ENCODE measurements at places on chromosomes 7 and 10.

DNA sequence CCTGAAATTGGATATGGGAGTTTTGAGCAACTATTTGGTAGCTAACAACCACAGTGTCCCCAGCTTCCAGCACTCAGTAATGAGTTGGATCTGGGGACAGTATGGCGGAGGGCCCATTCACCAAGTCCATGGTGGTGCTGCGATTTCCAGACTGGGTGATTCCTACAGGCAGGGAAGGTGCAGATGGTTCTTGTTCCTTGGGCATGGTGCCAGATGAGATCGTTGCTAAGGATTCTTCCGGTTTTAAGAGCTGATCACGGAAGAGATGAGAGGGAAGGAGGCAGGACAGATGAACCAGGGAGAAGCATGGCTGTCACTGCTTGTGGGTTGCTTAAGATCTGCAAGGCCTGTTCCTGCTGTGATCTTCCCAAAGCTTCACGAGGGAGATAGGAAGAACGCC lies 380.3 kb downstream of the TCERG1L start:
- no peak for DNase-seq

DNA sequence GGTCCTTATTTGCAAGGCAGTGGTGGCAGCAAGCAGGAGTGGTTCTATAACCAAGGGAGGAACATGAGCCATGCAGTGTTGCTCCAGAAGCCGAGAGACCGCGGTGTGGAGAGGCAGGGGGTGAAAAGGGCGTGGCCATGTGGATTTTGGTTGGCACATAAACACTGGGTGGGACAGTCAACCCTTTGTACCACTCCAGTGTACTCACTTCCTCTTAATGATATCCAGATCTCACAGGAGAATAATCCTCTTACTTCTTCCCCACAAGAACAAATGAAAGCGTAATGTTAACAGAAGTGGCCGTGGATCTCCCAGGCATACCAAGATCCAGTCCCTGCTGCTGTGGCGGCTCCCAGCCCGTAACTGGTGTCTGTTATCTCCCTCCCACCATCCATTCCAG lies 42.4 kb downstream of the XRCC2 start:
- no peak for DNase-seq

- peak; percentile 30 for DNase-seq
Observed at GRCh38 chr10:125064681-125065492, 95.5 kb downstream of the CTBP2 start.

GRCh38 chr7:68432585-68432984 lies 1165.7 kb upstream of the AUTS2 start:
- DNase-seq, result no peak

DNA sequence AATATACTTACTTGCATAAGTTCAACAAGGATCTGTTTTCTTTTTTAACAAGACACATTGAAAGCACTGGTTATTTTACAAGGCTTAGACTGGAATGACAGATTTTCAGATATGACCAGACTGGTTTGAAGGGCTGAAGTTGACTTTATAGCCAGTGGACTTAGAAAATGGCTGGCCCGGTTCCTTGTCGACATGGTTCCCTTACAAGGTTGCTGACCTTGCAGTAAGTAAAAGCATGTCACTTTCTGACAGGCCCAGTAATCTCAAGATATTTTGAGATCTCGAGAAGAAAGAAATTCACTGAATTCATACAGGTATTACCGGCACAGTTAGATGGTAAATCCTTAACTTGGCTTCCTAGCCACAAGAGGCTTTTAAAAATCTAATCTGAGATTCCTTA lies 136.5 kb downstream of the COBL start:
- DNase-seq, result no peak

DNA sequence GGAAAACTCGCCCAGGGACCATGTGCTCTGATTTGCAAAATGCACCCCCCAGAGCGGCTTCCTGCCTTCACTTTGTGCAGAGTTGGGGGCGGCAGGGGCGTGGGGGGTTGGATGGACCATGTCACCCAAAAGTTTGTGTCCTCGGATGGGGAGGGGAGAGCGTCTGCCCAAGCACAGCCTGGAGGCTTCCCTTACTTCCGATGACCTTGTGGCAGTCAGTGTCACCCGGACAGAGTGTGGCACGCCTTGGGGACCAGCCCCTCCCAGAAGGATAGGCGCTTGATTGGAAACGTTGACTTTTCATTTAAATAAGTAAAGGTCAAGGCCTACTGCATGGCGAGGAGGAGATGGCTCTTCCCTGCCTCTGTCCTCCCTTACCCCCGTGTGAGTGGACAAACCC lies 71.6 kb downstream of the LHPP start:
- no peak for DNase-seq

GRCh38 chr7:23290993-23291392 lies 8.1 kb upstream of the MALSU1 start:
- DNase-seq, result no peak

- no peak for DNase-seq
Observed at GRCh38 chr10:58486821-58487220, 25.9 kb upstream of the BICC1 start.

DNA sequence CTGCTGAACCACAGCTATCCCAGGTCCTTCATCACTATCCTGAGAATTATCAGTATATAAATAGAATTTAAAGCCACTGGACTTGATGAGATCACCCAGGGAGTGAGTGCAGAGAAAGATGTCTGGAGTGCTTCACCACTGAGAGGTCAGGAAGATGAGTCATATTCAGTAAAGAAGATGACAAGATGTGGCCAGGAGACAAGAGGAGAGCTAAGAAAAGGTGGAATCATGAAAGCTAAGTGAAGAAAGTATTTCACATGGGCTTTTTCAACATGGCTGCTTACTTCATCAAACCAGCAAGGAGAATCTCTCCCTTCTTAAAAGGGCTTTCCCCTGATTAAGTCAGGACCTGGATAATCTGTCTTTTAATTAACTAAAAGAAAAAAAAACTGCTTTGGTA lies 9.1 kb upstream of the PRKAR2B start:
- no peak for DNase-seq

DNA sequence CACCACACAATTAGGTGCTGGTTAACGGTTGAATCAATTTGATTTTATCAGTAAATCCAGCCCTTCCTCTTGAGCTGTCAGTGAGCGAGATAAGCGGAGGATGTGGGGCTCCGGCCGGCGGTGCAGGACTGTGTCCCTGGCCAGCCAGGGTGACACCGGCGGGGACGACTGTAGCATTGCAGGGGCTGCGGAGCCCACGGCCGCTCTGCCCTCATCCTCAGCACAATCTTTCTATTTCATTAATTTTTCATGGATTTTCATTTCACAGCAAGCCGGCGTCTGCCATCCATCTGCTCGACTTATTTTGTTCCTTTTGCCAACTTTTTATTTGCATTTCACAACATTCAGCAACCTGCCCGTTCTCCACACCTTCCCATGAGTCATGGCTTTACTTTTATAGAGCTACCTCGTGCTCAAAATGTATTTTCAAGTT lies 4.7 kb downstream of the ADARB2 start:
- DNase-seq, result no peak

DNA sequence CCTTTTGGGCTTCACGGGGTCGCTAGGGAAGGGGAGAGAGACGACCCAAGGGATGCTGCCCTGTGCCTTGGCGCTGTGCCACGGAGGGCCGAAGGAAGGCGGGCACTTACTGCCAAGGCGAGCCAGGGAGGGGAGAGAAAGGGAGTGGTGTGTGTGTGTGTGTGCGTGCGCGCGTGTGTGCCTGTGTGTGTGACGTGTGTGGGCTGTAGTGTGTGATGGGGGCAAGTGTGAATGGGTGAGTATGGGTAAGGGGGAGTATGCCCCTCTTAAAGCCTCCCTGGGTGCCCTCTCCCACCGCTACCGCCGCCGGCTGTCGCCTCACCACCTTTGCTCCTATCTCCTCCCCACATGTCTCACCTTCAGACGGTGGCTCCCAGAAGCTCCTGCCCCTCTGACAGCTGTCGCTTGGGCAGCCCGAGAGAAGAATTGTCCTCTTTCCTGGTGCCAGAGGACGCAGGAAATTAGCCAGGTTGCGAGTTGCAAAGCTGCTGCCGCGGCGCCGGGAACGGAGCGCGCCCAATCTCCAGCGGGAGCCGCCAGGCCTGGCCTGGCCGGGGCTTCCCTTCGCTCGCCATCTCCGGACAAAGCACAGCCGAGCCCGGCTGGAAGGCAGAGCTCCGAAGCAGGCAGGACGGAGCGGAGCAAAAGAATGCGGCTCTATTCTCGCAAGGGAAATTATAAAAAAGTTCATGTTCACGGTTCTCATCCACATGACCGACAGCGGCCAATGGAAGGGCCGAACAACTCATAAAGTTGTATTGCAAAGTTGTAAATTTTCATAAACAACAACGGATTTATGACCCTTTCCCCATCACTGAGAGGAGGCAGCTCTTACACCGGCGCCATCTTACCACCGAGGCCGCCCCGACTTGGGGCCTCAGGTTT lies at the start of gene HOXA3:
Gene HOXA3, minus strand, starts transcription at position 653 of the 885 bp plus-strand sequence. CDS start 41,943 bp downstream, outside the sequence.
- DNase-seq, result no peak

GRCh38 chr7:127477295-127478023 lies 85.0 kb upstream of the ZNF800 start:
- no peak for DNase-seq

All from keratinocyte (primary cell).